ENCODE measurements at places on chromosomes 6 and 20.

- no peak for DNase-seq
Measured at GRCh38 chr6:162708971-162709370, 18.6 kb downstream of the PRKN start.

- DNase-seq: no peak
Measured at GRCh38 chr20:3749689-3750531, 17.4 kb downstream of the HSPA12B start.

DNA sequence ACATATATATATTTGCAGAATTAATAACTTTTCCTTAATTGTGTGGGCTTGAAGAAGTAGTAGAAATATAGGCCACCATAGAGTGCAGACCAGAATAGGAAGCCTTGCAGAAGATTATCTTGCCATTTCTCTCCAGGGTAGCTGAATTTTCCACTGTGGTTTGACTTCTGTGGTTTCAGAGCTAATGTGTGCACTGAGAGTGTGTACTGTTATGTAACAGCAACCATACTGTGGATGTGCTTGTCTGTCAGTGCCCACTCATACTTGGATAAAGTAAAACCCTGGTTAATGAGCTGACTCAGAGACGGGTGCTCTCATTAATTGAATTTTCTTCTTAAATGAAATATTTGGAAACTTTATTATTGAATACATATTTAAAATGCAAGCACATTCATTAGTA lies 57.2 kb downstream of the CEP43 start:
- peak; percentile 27 for DNase-seq

DNA sequence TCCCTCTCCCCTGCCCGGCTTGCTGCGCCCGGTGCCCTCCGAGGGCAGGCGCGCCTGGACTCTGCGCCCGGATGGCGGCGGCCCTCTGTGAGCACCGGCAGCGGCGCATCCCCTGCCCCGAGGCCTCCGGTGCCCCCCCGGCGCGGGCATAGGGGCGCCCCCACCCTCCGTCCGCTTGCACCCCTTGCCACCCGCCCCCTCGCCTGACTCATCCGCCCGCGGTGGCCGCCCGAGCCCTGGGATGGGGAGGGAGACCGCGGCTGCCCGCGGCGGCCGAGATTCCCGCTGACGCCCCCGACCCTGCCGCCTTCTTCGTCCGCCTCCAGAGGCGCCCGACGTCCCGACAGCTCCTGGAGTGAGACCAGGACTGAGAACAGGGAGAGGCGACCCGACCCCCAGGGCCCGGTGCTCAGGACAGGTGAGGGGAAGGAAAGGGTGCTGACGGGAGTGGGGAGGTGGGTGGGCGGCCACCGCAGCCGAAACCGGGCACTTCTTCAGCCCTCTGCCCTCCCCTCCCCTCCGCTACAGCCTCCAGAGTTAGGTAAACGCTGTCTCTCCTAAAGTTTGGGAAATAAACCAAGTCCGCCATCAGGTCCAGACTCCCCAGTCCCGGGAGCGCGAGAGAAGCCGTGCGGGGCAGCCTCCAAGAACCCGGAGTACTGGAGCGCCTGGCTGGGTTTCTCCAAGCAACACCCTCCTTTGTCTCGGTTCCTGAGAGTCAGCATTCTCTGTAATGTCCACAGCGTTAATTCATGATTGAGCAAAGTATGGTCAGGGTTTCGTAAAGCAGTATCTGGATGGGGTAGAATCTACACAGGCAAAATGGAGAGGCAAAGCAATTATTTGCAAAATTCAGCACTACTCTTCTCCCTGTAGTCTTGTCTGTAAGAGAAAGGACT lies 539 bp downstream of the TMEM200A start:
- peak; percentile 12 for DNase-seq

DNA sequence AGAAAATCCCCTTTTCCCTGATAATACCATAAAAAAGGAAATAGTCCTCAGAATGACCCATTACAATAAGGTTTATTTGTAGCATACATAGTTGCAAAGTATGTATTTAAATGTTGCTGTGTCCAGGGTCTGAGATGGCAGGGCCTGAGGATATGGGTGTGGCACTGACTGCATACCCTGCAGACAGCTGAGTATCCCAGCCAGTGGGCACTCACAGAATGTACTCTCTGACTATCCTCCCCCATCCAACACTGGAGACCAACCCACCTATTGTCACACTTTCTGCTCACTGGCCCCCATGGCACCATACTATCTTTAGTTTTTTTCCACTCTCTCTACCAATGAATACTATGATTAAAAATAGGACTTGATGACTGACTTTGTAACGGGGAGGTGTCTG lies 215.8 kb upstream of the FOXA2 start:
- no peak for DNase-seq

GRCh38 chr6:137224799-137225198 lies 5.6 kb upstream of the IFNGR1 start:
- DNase-seq: no peak

GRCh38 chr6:18062733-18063132 lies 59.7 kb downstream of the NHLRC1 start:
- DNase-seq: no peak

GRCh38 chr6:138988469-138988834 lies 399 bp upstream of the REPS1 start:
- DNase-seq: no peak

- DNase-seq: no peak
Measured at GRCh38 chr20:19589787-19590362, 168.2 kb upstream of the RIN2 start.

GRCh38 chr6:170378502-170378901 lies 71.9 kb downstream of the FAM120B start:
- DNase-seq: no peak

- DNase-seq: no peak
Measured at GRCh38 chr20:33843050-33843449, 31.9 kb downstream of the CHMP4B start.

DNA sequence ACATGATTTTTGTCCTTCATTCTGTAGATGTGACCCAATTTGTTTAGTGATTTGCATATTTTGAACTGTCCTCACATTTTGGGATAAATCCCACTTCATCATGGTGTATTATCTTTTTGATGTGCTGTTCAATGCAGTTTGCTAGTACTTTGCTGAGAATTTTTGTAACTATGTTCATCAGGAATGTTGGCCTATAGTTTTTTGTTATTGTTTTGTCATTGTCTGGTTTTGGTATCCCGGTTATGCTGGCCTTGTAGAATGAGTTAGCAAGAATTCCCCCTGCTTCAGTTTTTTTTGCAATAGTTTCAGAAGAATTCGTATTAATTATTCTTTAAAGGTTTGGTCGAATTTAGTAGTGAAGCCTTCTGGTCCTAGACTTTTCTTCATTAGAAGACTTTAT lies 11.9 kb downstream of the KIF25 start:
- no peak for DNase-seq

DNA sequence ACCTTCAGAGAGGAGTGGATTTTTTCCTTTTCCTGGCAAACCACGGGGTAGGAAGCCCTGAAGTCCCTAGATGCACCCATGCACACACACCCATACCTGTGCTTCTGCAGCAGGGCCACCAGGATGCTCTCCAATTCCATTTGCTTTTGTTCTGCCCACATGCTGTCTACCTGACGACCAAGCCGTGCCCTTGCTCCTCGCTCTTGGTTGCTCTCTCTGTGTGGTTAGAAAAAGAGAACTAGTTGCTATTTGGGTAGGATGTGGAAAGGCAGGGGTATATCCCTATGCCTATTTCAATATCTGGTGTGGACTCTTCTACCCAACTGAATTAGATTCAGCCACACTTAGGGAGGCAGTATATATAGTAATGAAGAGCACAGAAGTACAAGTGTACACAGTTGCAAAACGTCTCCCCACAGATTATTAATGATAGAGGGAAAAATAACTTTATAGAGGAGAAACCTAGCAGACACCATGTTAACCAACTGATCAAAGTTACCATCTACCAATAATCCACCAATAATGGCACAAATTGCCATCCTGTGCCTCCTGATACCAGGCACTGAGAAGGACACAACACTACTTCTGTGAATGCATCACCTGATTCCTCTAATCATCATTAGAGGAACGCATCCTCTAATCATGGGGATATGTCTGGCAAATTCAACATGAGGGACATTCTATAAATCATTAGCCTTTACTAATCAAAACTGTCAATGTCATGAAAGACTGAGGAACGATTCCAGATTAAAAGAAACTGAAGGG lies 7.3 kb downstream of the GHRH start:
- no peak for DNase-seq

GRCh38 chr20:59145924-59146779 lies 17.5 kb upstream of the ZNF831 start:
- DNase-seq: peak; percentile 66

DNA sequence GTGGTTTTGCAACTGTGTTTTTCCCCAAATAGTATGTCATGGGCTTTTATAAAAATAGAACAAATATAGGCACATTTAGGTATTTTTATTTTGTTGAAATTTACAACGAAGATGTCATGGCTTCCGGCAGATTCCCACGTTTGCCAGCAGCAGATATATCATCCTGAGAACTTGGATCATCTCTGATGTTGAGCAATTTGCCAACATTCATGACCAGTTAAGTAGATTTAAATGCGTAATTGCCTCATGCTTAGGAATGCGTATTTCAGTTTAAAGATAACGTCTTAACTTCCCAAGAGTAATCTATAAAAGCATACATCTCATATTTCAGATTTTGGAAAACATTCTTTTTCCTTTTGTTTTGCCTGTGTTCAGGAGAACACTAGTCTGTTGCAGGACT lies 457.8 kb downstream of the QKI start:
- no peak for DNase-seq

DNA sequence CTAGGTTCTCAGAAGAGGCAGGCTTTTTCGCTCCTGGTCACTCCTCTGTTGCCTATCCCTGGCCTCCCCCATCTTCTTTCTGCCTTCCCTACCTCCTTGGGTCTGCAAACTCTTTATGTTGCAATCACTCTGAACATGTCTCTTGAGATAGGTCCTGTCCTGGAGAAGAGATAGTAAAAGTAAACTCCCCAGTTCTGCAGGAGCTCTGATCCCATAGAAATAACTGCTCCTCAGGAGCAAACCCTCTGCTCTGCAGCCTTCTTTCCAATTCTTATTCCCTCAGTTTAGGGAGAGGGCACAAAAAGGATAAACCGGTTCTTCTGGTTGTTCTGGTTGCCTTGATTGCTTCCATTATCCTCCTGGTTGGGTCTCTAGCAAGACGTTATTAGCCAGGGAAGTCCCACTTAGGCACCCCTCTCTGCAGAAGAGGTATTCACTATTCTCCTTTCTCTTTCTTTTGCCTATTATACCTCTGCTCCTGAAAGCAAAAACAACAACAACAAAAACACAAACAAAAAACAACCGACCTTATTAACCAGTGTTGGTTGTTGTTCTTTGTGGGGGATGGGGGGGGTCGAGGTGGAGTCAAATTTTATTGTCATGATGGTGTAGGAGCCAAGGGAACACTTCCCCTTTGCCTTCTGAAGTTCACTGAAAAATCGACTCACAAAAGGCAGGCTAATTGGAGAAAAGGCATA lies 973 bp downstream of the TRIM38 start:
- no peak for DNase-seq

GRCh38 chr20:43584448-43585136 lies 6.1 kb upstream of the IFT52 start:
- DNase-seq: no peak

DNA sequence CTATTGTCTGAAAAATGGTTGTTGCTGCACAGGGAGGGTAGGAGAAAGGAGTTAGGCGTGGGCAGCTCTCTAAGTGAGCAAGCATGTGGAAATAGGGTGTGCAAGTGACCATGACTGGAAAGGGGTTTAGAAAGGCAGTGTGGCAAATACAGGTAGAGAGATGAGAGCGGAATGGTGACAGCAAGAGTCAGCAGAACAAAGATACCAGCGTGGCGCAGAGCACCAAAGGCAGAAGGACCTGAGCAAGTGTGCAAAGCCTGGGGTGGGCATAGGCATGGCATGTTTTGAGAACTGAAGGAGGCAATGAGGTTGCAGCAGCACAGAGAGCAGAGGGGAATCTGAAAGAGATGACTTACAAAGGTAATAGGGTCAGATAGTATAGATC lies 17.0 kb downstream of the RNF217 start:
- no peak for DNase-seq

DNA sequence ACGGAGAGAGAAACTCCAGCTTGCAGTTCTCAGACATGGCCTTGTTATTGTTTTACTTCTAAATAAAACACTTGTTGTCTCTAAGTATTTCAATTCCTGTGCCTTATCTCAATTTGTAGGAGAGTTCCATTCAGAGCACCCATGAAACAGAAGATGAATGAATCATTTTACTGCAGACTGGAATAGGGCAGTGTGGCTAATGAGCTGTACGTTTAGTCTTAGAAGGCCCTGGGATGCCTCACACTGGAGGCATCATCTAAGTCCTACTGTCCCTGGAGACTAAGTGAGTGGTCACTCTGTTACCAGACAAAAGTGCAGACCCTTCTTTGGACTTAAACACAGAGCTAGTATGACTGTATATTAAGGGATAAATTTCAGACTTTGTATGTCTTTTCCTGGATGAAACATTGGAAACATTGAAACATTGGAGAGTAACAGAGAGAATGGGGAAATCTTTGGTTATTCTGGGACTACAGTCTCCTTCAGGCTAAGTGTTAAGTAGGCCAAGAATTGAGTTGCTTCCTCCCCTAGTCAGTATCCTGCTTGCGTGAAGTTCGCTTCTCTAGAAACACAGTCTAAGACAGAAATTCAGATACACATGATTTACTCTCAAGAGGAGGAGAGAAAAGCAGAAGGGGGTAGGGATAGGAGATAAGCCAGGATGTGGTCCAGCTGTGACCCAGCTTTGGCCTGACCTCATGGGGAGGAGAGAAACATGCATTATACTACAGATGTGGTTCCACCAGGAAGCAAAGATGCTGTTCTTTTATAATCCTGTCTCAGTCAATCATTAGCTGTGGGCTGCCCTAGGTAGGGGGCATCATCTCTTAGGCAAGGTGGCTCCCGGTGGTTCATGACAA lies 167.4 kb upstream of the BMP2 start:
- DNase-seq: no peak

- no peak for DNase-seq
Measured at GRCh38 chr6:16564436-16564835, 196.8 kb downstream of the ATXN1 start.

DNA sequence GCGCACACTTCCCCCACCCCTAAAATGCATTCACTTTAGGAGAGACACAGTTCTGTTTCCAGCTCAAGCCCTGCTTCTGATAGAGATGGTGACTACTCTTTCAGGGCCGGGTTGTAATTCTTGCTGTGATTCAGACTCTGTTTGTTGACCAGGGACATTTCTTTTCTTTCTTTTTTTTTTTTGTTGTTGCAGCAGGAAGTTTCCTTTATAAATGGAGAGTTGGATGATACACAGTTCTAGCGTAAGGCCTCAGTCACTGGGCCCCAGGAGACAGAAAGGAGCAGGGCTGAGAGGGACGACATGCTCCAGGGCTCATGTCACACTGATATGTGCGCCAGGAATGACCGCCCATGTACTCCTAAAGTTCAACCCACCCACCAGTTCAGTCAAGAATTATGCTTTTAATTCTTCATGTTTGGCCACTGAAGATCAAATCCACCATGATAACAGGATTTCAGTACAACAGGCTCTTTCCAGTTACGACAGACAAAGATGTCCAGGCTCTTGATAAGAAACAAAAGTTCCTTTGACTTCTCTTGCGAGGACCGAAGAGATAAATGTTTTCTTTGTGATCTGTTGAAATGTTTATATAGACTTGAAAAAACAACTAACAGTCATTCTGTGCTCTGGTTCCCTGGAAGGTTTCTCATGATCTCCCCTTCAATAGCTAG lies 142.5 kb downstream of the CD164 start:
- no peak for DNase-seq

- peak; percentile 75 for DNase-seq
Measured at GRCh38 chr6:34791701-34792604, at the start of gene BLTP3A. BLTP3A (plus strand) TSS chr6:34792083; CDS start chr6:34792251, 168 bp downstream.

- DNase-seq: no peak
Measured at GRCh38 chr6:87897663-87898062, 150.0 kb upstream of the SPACA1 start.

- no peak for DNase-seq
Measured at GRCh38 chr20:54692168-54692887, 216.9 kb downstream of the DOK5 start.

GRCh38 chr6:113449051-113449450 lies 408.1 kb upstream of the MARCKS start:
- no peak for DNase-seq

Measured in activated naive CD4-positive, alpha-beta T cell treated with anti-CD3 and anti-CD28 coated beads, Interleukin-2, amount 50 U/mL, for 72 hours (primary cell).